ENCODE measurements at places on chromosomes 3 and 15.

DNA sequence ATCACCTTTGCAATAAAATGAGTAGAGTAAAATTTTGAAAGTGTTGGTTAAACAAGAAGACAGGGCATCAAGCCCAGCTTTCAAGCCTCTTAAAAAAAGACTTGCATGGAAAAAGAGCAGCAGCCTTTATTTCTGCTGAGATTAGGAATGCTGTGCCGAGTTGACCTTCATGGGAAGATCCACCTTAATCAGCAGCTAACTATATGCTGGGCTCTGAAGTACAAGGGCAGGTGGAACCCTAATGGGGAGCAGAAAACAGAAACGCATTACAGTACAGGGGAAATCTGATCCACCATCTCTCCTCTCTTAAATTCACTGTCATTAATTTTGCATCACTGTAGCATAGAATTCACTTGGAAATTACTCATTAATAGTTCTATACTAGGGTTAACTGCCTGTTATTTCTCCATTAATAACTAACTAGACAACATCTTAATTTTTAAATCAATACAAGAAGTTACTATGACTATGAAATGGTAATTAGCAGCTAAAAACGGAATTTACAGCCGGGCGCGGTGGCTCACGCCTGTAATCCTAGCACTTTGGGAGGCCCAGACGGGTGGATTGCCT lies 133.6 kb downstream of the GHSR start:
- DNase-seq, result no peak

GRCh38 chr3:126857928-126858327 lies 125.0 kb upstream of the PLXNA1 start:
- DNase-seq, result no peak

DNA sequence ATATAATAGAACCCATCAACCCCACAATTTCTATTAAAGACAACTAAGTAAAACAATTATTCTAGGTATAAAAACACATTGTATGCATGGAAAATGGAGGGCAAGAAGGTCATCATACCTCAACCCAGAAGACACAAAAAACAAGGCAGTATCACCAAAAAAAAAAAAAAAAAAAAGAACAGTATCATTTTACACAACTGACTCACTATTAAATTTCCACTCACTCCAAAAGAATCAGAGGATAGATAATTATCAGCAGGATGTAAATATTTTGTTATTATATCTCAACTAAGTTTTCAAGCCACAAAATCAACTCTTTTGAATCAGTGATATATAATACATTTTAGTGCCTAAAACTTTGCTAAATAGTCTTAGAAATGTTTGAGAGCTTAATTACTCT lies 55.0 kb downstream of the CLASP2 start:
- DNase-seq, result no peak

DNA sequence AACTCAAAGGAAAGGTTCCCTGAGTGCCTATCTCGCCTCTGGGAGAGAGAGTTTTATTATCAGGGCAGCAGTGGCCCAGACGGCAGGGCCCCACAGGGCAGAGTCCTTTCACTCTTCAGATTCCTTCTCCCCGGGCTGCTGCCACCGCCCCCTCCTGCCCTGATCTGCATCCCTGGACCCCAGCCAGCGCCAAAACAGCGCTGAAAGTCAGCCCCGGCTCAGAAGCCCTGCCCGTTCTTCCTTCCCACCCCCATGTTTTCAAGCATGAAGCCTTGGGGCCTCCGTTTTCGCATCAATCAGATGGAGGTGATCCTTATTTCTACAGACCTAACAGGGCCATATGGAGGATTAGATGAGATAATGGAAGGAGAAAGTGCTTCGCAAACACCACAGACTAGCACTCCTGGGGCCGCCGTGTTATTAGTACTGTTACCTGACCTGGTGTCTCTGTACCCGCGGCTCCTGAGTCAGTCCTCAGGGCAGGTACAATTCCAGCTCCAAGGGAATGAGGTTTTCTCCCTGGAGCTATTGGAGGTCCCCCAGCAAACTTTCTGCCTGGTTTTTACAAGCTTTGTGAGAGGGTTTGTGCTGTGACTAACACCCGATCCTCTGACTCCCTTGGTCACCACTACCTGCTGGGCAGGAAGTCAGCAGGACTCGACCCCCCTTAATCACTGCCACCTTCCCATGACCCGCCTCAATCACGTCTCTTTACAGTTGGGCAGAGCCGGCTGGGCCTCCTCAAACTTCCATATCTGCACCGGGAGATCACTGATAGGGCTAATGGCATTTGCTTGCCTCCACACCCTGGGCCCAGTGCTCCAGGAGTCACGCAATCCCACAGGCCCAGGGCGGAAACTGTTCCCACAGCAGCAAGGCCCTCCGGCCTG lies 39.5 kb upstream of the TSEN2 start:
- DNase-seq, result no peak

DNA sequence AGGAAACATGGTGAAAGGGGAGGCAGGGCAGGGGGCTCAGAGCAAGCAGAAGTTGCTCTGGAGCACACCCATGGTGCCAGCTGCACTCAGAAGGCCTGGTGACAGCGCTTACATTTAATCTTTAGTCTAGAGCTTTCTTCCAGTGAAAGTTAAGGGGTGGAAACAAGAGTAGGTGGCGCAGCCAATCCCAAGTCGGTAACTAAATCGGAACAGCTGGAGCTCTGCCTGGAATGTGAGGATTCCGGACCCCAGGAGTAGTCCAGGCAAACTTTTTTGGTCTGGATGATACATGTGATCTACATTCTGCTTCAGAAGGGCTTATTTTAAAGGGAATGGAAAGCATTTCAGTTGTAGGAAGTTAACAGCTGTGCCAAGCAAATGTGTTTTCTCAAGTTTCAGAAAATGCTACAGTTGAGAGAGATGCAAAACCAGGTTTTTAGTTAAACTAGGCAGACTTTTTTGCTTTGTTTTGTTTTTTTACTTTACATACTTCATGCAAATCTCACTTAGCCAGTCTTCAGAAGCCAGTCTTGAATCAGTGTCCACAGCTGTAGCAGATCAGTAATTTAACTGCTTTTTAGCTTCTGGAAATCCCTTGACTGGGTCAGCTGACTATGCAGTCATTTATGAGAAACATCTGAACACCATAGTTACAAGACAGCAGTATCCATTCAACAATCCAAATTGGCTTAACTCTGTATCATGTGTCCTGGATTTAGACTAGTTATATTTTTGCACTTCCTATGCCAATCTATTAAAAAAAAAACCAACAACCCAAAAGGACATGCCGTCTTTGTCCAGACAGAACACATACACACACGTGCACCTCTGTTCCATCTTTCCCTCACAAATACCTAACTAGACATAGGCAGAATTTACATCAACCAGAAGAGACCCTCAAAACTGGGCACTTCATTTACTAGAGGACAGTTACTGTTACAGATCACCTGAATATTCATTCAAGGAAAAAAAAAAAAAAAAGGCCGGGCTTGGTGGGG lies 33.2 kb downstream of the ZNF106 start:
- peak; percentile 31 for DNase-seq

DNA sequence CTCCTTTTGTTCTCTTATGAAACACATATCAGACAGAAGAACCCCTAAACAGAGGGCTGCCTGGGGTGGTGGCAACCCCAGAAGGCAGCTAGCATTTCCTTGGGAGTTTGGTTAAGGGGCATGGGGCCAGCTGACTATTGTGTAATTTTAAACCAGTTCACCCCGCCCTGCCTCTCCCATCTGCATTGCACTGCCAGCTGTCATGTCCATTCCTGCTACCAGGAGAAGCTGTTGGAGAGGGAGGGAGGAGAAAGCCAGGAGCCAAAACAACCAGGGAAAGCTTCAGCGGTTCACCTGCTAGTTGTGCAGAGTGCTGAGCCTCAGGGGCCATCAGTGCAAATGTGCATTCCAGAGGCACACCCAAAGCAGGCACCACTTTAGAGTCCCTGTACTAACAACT lies 47.6 kb upstream of the ATP1B3 start:
- no peak for DNase-seq

DNA sequence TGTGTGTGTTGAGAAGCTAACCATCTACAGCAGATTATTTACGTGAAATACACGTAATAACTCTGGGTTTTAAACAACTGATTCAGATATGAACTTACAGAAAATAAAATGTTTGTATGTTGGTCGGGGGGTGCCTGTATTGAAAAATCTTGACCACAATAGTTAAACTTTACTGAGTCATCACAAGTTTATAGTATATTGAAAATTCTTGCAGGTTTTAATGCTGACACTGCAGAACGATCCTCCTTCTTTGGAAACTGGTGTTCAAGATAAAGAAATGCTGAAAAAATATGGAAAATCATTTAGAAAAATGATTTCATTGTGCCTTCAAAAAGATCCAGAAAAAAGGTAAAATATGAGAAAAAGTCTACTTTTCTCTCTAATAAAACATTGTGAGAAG lies 41.3 kb upstream of the SLC22A13 start:
- no peak for DNase-seq

DNA sequence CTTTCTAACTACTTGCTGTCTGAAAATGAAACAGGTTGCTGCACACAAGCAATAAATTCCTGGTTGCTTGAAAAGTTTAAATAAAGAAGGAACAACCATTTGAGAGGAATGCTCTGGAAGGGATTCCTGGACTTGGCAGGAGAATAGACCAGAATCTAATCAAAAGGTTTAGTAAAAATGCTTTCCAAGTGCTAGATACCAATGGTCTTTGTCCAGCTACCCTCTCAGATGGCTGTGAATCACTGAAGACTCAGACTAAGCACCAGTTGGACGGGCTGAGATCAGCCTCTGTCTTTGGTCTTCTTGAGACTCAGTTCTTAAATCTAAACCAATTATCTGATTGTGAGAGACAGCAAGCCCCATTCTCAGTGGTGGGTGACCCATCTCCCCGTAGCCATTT lies 27.7 kb upstream of the LPP start:
- no peak for DNase-seq

- no peak for DNase-seq
Observed at GRCh38 chr15:29470311-29470710, 200.7 kb upstream of the NSMCE3 start.

GRCh38 chr3:18767756-18768303 lies 342.7 kb upstream of the SATB1 start:
- no peak for DNase-seq

DNA sequence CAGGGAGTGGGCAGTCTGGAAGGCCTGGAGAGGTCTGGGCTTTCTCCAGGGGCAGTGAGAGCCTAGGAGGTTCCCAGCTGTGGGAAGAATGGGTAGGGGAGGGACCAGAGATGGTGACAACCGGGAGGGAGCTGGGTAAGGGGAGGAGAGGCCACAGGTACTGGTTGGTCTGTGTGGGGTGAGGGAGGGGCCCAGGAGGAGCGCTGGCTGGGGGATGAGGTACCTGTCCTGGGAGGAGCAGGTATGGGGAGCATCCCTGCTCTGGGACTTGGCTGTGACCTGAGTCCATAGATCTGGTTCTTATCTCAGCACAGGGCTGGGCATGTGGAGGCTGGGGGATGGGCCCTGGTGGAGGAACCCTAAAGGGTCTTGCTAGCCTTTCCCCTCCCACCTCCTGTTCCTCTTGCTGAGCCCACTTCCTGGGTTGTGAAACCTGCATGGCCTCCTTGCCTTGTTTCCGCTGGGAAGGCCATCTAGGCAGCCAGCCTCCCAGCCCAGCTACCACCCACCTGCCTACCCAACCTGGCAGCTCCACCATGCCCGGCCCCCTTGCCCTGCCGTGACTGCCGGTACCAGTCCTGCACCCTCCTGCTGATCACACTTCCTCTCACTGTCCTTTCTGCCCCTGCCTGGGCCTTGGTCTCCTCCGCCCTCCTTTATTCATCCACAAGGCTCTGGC lies 11.0 kb downstream of the PRKCD start:
- DNase-seq, result no peak

- no peak for DNase-seq
Observed at GRCh38 chr15:22969489-22969888, 10.7 kb downstream of the CYFIP1 start.

- DNase-seq, result no peak
Observed at GRCh38 chr3:59270921-59271320, 221.1 kb upstream of the CFAP20DC start.

DNA sequence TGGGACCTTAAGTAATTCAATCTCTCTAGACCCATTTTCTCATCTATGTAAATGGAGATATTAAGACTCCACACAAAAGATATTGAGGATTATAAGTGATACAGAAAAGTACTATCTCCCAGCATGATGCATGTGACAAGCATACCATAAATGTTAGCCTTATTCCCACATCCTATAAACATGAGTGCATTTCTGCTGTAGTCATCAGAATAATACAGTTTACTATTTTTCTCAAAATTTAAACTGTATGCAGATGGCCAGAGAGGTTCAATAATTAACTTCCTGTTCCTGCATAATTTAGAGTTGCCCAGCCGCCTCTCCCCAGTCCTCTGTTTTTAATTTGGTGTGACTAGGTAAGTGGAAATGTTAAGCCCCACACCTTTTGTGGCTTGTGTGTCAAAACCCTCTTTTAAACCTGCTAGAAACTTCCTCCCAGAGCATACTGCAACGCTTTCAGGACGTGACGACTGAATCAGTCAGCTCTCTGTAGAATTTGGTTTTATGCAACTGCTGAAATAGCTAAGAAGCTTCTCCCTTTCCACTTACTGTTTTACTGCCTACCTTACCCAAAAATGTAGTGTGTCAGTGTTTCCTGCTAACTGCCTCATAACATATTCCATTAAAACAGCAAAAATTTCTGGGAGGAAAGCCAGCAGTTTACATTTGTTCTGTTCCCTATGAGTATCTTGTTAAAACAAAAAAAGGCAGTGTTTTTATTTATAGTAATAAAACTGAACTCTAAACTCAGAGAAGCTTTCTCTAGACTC lies 1037.9 kb downstream of the EPHA3 start:
- DNase-seq, result no peak

- DNase-seq, result no peak
Observed at GRCh38 chr3:56133423-56133822, 334.8 kb downstream of the ERC2 start.
